NCI-H187 (cell line): ENCODE measurements at places on chromosomes 5 and 9.

GRCh38 chr5:119400245-119400644, 44.4 kb downstream of the TNFAIP8 start:
- DNase-seq, result peak; percentile 32

DNA sequence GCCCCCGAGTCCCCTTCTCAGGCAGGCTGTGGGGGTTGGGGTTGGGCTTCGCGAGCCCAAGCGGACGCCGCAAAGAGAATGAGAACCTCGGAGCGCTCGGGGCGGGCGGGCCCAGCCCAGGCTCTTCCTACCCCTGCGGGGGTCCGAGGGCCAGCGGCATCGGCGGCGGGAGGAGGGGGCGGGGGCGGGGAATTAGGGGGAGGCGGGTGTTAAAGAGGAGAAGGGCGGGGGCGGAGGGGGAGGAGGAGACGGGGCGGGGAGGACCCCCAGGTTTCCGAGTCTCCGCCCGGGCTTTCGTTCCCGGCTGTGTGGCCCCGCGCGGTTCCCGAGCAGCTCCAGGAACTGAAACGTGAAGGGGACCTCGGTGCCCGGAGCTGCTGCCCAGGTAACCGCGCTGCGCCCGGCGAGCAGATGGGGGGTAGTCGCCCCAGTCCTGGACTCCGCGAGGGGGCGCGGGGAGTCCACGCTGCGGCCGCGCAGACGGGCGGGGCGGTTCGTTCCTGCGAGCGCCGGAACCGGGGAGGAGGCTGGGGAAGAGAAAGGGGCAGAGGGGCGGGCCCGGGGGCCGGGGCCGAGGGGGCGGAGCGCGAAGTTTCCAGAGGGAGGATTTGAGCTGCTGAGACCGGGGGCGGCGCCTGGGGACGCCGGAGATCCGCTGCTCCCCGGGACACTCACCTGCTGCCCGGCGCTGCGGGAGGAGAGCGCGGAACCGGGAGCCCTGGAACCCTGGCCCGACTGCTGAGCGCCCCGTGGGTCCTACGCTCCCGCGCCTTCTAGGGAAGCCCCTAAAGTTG, 38.4 kb upstream of the PLEKHG4B start:
- peak; percentile 63 for DNase-seq

DNA sequence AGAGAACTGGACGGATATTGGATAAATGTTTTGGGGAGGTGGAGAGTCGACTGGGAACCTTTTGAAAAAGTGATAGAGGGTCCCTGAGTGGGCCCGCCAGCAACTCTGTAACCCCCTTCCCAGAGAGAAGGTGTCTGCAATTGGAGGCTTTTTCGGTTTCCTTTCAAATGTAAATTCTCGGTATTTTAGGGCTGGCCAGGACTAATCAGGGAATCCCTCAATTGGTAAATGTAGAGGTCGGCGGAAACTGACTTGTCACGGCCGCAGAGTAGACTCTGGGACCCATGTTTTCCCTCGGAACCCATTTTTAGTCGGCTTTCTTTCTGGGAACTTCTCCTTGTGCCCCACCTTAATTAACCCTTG, 524 bp downstream of the CCNB1 start:
- no peak for DNase-seq

DNA sequence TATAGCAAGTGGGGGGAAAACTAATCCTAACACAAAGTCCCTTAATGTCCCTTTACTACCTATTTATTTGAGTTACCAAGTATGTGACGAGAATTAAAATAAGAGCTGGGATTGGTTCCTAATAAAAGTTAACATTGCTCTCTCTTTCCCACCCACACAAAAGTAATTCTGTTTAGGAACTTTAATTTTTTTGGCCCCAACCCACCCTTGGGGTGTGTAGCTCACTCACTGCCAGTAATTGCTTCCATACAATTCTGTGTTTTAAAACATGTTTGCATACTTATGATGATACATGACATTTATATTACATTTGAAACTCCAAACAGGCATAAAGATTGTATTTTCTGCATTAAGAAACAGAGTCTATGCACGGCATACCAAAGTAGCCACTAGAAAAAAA, 106.5 kb downstream of the BNC2 start:
- no peak for DNase-seq

- DNase-seq, result no peak
These were observed 11.4 kb downstream of the ACTL7B start for GRCh38 chr9:108844391-108844790.

GRCh38 chr9:112694706-112695555, 23.0 kb downstream of the INIP start:
- DNase-seq, result no peak

DNA sequence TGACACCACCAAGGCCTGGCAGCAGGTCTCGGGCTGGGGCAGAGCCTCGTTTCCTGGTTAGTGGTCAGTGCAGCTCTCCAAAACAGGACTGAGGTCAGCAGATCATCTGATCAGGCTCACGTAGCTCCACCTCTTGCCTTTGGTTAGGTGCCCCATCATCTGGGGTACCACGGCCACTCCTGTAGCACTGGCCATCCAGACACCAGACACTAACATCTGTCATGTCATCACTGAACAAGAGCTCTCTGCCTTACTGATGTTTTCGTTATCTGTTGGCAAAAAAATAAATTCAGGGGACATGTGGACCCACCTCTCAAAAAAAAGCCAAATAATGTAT, 29.9 kb upstream of the MED10 start:
- DNase-seq, result no peak

DNA sequence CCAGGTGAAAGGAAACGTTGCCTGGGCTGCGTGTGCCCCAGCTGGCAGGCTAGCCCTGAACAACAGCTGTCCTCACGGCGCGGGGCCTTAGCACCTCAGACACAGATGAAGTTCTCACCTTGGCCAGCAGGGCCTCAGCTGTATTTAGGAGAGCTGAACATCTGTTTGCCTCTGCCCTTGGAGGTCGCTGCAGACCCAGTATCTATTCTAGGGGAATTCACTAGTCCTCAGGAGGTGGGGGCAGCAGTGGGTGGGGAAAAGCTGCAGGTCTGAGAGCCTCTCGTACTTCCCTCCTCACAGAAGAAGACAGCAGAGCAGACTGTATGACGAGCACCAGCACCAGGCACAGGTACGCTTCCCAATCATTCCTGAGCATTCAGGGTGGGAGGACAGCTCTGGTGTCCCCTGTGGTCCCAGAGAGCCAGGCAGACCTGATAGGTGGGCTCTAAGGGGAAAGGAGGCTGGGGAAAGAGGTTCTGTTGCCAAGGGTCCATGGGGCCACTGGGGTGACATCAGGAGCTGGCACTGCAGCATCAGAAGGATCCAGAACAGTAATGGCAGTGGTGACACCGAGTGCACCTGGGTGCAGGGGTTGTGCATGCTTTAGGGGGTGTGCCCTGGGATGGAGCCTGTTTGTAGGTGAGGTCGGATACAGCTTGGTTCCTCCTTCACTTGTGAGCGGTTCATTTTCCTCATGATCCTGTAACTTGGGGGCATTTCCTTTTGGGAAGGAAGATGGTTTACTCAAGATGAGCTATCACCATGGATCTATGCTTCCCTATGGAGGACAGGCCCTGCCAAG, 13.8 kb downstream of the CD74 start:
- no peak for DNase-seq

DNA sequence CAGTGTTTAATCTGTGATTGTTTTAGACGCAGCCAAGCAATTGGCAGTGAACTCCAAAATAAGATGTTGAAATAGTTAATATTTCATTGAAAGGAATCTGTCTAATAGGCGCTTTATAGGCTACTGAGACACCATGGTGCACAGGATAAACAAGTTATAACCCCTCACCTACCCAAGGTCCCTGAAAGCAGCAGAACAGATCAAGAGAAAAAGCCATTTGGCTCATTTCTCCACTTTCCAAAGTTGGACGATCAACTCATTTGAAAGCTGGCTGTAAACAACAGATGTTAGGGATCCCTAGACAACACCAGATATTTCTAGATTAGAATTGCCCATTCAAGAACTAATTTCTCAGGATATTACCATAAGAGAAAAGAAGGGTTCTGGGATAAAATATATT, 4.9 kb downstream of the PUM3 start:
- DNase-seq, result no peak

DNA sequence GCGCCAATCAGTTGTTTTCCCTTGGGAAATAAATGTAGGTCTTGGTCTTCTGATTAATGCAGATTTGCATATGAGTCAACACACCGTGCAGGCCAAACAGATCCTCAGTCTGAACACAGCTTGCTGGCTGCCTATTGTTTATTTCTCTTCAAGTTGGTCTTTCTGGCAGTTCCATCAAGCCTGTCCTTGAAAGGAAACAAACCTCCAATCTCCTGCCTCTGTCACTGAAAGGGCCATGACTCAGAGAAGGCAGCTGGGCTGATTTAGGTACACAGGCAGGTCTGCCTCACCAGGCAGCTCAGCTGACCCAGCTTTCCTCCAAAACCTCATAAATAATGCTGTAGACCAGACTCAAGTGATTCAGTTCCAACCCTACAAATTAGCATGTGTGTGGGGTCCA, 175.9 kb downstream of the MAN2A1 start:
- no peak for DNase-seq

DNA sequence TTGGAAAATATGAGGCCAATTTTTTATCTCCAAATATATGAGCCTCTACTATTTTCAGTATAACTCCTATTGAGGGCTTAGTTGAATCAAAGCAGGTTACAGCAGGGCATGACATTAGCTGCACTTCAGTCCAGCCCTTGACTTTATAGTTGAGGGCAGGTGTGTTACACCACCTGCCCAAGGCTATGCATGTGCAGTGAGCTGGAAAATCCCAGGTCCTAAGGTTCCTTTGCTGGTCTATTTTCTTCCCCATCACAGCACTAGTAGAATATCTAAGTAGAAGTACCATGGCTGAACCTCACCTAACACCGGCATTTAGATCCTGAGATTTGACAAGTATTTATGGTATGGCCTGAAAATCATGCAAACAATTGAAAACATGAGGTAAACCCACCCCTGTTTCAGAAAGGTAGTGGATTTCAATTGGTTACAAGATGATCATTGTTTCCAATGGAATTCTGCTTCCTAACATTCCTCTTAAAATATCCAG, 201.1 kb downstream of the SEMA5A start:
- DNase-seq, result peak; percentile 66

GRCh38 chr5:68446487-68446894, 230.9 kb downstream of the PIK3R1 start:
- DNase-seq, result no peak

DNA sequence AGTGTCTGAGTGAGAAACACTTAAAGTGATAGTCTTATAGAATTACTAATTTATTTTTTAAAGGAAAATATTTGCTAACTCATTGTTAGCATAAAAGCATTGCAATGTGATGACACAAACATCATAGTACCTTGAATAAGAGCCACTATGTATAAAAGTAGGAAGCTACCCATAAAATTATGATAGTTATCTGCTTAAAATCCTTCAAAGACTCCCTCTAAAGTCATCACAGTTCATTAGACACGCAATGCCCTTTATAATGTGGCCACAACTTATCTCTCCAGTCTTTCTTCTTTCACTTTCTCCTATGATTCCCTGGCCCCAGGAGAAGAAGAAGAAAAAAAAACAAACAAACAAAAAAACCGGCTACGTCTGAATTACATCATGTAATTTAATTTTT, 1144.0 kb upstream of the NUDT12 start:
- DNase-seq, result no peak

GRCh38 chr5:16477541-16477940, 11.9 kb upstream of the ZNF622 start:
- no peak for DNase-seq

DNA sequence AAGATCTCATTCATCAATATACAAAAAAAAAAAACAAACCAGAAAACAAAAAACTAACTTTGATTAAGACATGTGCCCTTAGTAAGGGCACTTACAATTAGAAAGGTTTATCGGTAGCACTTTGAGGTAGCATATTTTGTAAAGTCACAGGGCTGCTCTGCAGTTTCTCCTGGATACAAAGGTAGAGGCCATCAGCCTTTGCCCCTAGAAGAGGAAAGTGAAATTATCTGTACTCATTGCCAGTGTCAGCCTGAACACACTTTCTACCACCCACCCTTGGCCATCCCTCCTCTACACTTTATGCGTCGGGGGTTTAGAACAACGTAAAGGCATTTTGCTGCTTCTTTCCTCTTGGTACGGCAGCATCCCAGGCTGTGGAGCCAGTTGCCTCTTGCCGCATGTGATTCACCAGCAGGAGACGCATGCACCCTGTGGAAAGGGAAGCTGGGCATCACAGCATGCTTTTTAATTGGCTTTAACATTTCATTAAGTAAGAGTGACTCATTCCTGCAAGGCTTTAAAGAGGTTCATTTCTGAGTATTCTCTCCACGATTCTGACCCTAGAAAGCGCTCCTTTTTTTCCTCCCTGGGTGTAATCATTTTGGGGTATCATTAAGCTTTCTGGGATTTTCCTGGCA, 84.6 kb downstream of the CEMIP2 start:
- DNase-seq, result no peak

- no peak for DNase-seq
These were observed 131.5 kb upstream of the GRHPR start for GRCh38 chr9:37290940-37291485.

GRCh38 chr9:101689039-101689438, 49.4 kb downstream of the GRIN3A start:
- no peak for DNase-seq

GRCh38 chr5:88847420-88847819, 35.6 kb downstream of the MEF2C start:
- no peak for DNase-seq

- DNase-seq, result no peak
These were observed 362.9 kb downstream of the CCDC171 start for GRCh38 chr9:15915711-15916110.

DNA sequence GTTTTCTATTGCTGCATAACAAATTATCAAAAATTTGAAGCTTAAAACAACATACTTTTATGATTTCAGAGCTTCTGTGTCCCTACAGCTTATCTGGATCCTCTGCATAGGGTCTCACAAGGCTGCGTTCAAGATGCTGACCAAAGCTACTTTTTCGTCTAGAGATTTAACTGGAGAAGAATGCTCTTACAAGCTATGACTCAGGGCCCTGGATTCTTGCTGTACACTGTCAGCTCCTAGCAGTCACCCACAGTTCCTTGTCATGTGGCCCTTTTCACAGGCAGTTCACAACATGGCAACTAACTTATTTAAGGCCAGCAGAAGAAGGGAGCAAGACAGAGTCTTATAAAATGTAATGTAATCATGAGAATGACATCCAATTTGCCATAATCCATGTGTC, 70.8 kb upstream of the FAM174A start:
- no peak for DNase-seq

- no peak for DNase-seq
These were observed 8.0 kb downstream of the DIPK1B start for GRCh38 chr9:136720251-136720897.

GRCh38 chr5:88555674-88556073, 287.0 kb upstream of the TMEM161B start:
- peak; percentile 9 for DNase-seq

- DNase-seq, result no peak
These were observed 24.6 kb downstream of the RAPGEF6 start for GRCh38 chr5:131610198-131611063.
